ENCODE measurements at places on chromosomes 5 and 9.

GRCh38 chr5:107195890-107196395 is 474.8 kb downstream of the EFNA5 start:
- DNase-seq = no peak

DNA sequence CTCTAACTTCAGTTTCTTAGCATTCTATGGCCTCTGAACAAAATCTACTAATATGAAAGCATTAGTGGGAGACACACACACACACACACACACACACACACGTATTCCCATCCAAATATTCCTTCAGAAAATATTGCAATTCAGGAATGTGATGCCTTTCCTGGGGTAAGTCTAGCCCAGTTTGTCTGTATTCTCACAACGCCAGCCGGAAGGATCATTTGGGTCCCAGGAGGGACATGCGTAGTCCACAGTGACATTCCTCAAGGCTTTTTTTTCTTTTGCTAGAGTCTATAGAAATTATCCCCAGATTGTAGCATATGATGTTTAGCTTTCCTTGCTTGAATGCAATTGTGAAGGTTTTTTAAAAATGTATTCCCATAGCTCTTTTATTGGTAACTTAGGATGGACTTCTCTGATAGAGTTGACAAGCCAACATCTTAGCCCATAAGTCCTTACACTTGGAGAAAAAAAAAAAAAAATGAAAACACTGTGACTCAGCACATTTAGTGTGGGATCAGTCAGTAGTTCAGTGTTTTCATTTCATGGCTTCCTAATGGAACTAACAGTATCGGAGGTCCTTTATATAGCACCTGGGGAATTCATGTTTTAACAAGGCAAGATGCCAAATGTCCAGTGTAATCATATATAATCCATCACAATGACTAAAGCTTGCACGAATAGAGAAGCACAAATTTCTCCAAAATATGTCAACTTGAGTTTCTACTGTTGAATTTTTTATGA is 316.5 kb downstream of the DIRAS2 start:
- DNase-seq = no peak

GRCh38 chr9:70020217-70020616 is 23.4 kb upstream of the MAMDC2 start:
- DNase-seq = no peak

GRCh38 chr9:20426019-20426418 is 196.3 kb downstream of the MLLT3 start:
- DNase-seq = no peak

- no peak for DNase-seq
Observed at GRCh38 chr5:56465769-56466135, 232.6 kb upstream of the ANKRD55 start.

GRCh38 chr5:14211818-14212803 is 69.0 kb downstream of the TRIO start:
- DNase-seq = no peak

GRCh38 chr5:95081500-95081960 is 203.4 kb downstream of the MCTP1 start:
- no peak for DNase-seq

DNA sequence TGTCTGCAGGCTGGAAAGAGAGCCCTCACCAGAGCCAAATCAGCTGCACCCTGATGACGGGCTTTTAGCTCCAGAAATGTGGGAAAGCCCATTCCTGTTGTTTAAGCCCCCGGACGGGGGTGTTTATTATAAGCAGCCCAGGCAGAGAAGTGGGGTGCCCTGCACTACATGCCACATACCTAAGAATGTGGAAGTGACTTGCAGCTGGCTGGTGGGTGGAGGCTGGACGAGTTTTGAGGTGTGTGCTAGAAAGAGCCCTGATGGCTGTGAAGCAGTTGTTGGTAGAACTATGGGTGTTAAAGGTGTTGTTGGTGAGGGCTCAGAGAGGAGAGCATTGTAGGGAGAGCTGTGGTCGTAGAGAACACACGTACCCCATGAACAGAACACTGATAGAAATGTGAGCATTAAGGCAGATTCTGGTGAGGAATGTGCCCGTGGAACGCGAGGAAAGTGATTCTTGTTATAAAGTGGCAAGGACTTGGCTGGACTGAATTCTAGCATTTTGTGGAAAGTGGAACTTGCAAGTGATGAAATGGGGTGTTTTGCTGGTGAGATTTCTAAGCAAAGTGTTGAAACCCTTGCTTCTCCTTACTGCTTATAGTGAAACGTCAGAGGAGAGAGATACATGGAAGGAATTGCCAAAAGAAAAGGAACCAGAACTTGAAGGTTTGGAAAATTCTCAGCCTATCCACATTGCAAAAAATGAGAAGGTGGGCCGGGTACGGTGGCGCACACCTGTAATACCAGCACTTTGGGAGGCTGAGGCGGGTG is 38.9 kb downstream of the AHRR start:
- no peak for DNase-seq

- DNase-seq = no peak
Observed at GRCh38 chr5:16456103-16456832, 9.3 kb downstream of the ZNF622 start.

GRCh38 chr5:177314376-177315342 is 3.0 kb upstream of the MXD3 start:
- DNase-seq = no peak

DNA sequence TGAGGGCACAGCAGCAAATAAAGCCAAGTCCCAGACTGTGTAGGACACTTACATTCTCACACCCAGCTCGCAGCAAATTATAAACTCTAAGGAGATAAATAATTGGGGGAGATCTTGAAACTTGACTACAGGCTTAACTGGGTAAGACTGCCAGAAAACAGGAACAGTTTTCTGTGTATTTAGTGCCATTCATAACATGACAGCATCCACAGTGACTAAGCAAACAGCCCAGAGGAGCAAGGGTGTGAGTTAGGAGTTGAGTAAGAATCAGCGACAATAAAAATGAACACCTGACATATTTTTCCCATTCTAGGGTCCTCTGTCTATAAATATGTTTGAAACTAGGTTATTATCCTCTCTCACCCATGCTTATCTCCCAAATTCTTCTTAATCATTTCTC is 370.9 kb upstream of the WWC1 start:
- DNase-seq = no peak

DNA sequence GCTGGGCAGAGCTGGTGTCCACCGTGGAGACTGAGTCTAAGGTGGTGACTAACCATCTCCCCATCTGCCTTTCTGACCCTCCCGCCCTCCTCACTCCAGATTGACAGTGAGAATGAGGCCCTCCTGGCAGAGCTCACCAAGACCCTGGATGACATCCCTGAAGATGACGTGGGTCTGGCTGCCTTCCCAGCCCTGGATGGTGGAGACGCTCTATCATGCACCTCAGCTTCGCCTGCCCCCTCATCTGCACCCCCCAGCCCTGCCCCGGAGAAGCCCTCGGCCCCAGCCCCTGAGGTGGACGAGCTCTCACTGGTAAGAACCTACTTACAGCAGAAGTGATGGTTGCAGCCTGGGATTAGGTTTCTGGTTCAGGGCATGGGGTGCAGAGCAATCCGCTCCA is 96.5 kb downstream of the PPARGC1B start:
- DNase-seq = no peak

DNA sequence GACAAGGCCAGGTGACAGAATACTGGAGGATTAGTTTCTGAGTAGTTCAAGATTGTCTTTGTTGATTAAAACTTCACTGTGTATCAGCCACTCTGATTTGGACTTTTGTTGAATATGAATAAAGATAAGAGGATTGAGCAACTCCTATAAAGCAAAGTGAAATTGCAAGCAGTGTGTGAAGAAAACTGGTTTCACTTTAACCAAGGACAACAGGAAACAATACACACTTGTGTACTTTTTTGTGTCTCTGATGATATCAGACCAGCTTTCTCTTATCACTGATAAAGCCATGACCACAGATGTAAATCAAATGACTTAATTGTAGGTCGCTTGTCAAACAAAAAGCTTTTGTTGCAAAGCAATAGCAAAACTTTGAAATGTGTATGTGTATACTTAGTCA is 268.6 kb downstream of the FER start:
- DNase-seq = no peak

- DNase-seq = no peak
Observed at GRCh38 chr9:74887041-74887980, at the start of gene TRPM6. Gene TRPM6, minus strand, starts transcription at chr9:74887921. Its CDS starts 65 bp downstream, at chr9:74887856.

DNA sequence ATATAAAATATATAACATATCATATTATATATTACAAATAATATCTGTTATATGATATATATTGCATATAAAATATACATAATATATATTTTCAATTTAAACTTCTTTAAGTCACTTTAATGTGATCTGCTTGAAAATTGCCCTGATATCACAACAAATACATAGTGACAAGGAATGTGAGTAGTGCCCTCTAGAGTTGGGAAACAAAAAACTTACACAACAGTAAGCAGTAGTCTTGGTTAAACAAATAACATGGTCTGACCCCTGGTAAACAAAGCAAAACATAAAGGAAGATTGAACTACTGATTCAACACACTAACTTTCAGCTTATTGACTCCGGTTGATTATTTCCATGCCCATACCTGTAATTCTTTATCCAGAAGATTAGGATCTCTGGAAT is 188.3 kb upstream of the NMUR2 start:
- DNase-seq = no peak

GRCh38 chr5:157475432-157475831 is 15.4 kb downstream of the NIPAL4 start:
- DNase-seq = no peak

DNA sequence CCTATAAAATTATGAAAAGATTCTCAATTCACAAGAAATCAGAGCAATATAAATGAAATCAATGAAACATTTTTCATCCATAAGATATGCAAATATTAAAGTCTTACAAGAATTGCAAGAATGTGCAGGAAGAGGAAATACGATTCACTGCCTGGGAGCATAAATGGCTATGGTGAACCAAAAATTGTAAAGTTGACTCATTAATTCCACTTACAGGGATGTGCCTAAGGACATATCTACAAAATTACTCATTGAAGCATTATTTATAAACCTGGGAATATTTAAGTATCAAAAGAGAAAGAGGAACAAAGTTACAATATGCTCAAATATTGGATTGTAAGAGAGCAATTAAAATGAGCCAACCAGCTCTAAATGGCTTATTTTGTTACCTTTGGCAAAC is 6.9 kb upstream of the NIPSNAP3A start:
- DNase-seq = no peak

- no peak for DNase-seq
Observed at GRCh38 chr5:83281176-83281575, 190.4 kb upstream of the VCAN start.
